ENCODE measurements at places on chromosomes 16 and 17.
A peak's percentile ranks its signal among the peaks of the same experiment; 100 is the strongest.

- DNase-seq = no peak
Observed at GRCh38 chr17:5789528-5789927, 205.2 kb upstream of the NLRP1 start.

DNA sequence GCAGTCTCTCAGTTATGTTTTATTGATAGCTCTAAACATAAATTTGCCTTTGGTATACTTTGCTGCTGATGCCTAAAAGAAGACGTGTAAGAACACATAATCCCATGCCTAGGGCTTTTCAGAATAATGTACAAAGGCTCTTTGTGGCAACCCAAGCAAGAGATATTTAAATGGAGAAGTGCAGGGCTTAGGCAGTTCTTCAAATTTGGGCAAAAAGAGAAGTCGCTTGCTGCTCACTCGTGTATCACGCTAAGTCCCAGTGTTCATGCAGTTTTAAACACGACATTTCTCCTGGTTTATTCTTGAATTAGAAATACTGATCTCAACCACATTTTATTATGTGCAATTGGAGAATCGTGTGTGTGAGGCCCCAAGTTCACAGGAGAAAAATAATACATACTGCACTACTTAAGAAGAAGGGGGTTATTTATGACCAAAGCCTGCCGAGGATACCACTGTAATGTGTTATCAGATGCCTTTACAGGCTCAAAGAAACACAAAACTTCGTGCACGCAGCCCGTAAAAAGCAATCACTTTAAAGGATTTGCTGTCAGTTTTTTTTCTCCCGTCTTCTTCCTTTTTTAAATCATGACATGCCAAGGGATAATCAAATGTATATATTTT is 22.5 kb upstream of the IRX6 start:
- DNase-seq = no peak

DNA sequence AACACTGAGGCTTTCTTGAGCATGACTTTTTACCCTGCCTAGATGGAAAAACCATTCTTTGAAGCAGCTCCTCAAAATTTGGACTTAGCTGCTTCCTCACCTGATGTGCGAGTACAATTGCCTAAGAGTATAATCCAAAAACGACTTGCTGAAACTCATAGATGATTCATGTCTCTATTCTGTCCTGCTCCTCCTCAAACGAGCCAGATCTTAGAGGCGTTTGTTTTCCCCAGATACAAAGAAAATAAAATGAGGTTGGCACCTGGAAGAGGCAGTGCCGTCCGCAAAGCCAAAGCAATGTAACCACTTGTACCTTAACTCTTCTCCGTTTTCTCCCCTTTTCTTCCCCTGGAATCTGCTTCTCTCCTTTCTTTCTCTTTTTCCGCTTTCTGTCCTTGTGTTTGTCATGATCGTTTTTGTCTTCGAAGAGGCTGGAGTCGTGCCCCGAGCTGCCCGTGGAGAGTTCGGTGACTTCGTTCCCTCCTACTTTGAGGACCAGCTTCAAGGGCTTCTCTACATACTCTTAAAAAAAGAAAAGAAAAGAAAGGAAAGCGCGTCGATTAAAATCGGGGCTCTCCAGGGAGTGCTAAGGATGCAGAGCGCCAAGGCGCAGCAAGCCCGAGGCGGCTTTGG is 895 bp downstream of the BRD7 start:
- DNase-seq = no peak

- peak; percentile 54 for DNase-seq
Observed at GRCh38 chr16:66020642-66021041, 345.8 kb upstream of the CDH5 start.

DNA sequence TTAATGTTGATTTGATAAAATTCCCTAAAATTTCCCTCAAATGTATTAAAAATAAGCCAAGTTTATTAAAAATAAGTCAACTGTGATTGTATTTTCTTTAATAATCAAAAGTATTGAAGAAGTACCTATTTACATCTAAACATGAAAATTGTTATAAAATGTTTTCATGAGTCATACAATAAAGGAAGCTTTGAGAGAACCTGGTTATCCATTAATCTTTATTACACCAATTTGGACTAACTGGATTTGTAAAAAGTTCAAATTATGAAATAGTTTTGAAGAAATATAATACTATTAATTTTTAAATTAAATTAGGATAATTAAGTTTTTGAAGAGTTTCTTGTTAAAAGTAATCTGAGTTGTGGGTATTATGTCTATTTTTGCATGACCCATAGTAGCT is 63.8 kb downstream of the COX10 start:
- no peak for DNase-seq

GRCh38 chr17:38511150-38512108 is 83.2 kb downstream of the ARHGAP23 start:
- no peak for DNase-seq

- no peak for DNase-seq
Observed at GRCh38 chr17:63309021-63309420, 137.1 kb downstream of the CYB561 start.

DNA sequence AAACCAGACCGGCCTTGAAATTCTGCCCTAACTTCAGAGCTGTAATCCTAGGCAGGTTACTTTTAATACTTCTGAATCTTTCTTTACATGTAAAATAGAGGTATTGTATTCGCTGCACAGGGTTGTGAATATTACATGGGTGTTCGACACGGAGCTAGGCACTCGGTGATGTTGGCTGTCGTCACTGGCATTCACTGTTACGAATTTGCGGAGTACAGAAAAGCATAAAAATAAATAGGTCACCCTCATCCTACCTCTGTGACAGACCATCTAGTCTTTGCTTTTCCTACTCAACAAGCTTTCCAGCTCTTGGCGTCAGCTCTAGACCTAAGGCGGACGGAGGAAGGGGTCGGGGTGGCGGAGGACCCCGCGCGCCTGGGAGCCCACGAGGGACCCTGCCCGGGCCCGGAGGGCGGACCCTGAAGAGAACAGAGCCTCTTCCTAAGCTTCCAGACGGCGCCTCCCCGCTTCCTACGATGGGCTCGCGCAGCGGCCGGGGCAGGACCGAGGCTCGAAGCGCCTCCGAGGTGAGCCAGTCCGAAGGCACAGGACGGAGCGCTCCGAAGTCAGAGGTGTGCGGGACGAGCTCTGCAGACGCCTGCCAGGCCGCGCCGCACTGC is 879 bp upstream of the SPG7 start:
- DNase-seq = no peak

GRCh38 chr16:75534560-75535205 is 1.2 kb downstream of the CHST5 start:
- no peak for DNase-seq

GRCh38 chr17:73703192-73703591 is 58.9 kb upstream of the SDK2 start:
- no peak for DNase-seq

Measured in CD14-positive monocyte (primary cell).